ENCODE measurements at places on chromosomes 3 and 15.

- no peak for DNase-seq
These were observed 38.9 kb downstream of the MDFIC2 start for GRCh38 chr3:70273492-70273891.

DNA sequence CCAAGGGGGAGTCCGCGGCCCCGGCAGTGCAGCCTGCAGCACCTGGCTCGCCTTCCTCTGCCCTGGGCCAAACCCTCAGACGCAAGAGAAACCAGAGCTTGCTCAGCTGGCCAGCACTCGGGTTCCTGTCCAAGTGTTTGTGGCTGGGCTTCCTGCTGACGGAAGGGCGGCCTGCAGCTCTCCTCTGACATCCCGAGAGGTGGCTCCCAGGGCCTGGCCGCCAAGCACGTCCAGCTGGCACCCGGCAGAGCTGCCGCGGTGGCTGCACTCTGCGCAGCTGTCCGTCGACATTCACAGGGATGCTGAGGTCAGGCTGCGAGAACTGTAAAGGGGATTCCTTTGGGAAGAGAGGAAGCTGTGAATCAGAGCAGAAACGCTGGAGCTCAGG lies 85.6 kb downstream of the CPN2 start:
- DNase-seq: no peak

DNA sequence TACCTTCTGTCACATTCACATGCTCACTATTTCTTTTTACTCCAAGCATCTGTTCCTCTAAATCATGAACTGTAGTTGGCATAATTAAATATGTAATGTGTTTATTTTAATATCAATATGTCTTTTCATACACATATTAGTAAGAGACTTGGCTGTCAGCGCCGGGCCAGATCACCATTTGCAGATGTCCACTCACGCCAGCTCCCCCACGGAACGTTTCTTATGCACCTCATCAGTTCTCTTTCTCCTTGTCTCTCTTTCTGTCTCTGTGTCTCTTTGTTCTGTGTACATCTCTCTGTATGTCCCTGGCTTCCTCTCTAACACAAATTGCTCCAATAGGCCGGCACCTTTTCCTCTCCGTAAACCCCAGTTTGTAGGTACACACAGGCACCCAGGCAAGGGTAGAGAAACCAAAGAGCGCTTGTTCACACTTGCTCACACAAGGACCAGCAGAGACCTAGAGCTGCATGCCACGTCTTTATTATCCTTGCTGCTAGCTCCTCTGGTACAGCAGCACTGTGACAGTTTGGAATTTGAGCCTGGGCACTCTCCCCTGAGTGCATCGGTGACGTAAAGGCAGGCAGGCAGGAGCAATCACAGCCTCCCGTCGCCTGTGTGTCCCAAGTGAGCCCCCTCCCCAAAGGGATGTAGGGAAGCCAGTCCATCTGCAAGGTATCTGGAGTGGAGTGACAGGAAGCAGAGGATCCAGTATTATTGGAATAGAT lies 40.4 kb downstream of the CACNA1D start:
- DNase-seq: no peak

DNA sequence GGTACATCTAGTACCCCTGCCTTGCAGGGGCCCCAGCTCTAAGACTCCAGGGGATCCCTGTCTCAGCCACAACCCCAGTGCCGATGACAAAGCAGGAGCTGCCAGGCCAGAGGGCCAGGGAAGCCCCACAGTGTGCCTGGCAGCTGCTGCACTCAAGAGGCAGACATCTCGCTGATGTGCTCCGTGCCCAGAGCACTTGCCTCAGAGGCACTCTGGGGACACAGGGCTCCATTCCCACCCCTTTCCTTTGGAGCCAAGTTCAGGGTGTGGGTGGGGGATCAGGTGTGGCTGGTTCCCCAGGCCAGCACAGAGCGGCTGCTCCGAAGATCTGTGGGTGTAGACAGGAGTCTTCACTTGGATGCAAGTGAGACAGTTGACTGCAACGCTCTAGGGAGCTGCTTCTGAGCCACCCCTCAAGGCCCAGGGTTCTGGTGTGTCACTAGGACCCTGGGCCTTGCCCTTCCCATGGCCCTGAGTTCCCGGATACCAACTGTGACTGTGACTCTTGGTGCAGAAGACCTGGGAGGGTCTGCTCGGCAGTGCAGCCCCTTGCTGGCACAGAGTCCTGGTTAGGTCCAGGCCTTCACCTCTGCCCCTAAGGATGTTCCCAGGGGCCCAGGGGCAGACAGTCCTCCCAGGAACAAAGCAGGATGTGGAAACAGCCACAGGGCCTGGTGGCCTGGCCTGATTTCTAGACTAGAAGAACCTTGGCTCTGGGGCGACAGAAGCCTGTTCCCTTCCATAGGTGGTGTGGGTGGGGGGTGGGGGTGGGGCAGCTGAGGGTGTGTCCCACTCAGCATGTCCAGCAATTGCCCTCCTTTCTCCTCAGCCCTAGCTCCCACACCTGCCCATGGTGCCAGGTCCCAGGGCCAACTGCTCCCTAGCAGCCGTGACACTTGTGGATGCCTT lies 2.5 kb downstream of the NT5DC2 start:
- no peak for DNase-seq

DNA sequence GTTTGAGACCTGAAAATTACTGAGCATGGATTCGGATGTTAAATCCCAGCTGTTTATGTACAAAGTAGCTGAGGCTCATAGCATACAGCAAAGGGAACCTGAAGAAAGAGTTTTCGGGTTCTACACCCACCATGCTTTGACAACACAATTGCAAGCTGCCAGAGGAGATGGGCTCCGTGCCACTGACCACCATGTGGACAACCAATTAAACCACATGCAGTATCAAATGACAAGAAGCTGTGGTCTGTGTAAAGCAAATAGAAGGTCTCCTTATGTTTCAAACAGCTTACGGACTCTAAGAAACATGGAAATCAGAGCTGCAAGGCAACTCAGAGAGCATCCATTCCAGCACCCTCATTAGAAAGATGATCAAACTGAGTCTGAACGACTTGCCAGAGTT lies 12.9 kb downstream of the GABRB3 start:
- DNase-seq: no peak
